ENCODE measurements at places on chromosomes 16 and 17.

GRCh38 chr17:28505986-28506665, at the start of gene FOXN1:
Gene FOXN1 (plus strand): TSS chr17:28506348. CDS start chr17:28523970, 17,622 bp downstream.
- no peak for DNase-seq

DNA sequence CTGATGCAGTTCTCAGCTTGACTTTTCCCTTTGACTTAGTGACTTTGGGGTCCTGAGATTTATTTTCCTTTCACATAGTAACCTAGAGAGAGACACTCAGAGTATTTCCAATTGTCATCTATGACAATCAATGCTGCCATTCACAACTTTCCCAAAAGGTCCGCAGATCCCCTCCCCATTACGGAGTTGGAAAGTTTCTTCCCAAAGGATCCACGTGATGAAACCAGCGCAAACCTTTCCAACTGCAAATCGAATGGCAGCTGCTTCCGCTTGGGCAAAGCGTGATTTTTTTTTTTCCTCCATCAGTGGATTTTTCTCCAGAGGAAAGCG, 538 bp upstream of the FCSK start:
- DNase-seq, result no peak

DNA sequence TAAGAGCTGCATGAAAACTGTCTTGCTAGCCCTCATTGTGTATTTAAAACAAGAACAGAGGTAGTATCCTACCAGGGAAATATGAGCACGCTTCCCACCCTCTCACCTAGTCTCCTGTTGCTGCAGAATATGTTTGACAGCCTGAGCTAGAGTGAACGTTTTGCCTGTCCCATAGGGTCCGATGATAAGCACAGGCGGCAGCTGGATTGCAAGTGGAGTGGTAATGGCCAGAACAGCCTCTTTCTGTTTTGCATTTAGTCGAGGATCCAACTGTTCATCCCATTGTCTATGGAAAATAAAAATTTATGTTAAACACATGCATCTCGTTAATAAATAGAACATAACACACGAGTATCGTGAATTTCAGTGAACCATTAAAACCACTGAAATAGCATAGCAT, 84.2 kb downstream of the HELZ start:
- no peak for DNase-seq

DNA sequence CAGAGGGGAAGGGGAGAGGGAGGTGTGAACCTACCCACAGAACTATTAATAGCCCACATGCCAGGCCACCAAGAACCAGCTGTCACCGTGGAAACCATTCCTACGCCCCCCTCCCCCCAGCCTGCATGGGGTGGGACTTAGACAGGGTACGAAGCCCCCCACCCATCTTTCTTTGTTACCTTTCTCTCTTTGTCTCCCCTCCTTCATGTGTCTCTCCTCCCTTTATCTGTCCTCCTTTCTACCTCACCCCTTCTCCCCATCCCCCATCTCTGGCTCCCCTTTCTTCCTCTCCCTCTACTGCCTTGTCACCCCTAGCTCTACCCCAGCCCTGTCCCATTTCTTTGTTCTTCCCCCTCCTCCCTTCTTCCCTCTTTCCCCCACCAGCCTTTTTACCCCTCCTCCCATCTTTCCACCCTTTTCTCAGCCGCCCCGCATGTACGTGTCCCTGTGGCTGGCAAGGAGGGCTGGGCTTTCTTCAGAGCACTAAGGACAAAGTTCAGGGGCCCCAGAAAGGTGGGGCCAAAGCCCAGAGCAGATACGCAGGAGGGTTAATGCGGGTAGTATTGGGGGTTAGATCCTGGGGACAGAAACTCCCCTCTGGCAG, 8.0 kb downstream of the THRA start:
- no peak for DNase-seq

DNA sequence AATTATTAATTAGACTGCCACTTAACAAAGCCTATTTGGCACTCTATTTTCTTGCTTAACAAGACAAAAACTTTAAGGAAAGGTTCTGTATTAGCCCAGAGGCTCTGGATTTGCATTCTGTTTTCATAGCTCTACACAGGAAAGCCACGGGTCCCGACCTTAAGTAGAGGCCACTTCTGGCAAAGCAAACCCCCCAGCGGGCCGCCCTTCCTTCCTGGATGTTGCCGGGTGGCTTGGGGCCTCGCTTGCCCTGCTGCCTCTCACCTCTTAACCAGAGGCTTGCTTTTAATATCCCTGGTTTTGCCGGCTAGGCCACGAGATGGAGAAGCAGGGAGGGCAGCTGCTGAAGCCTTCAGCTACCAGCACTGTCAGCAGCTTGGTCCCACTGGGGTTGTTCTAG, 4.4 kb downstream of the RTN4RL1 start:
- DNase-seq, result no peak

GRCh38 chr17:16273499-16273898, 56.5 kb downstream of the PIGL start:
- no peak for DNase-seq

GRCh38 chr16:28087675-28088300, 24.3 kb upstream of the GSG1L start:
- DNase-seq, result no peak

- DNase-seq, result peak; percentile 68
Observed at GRCh38 chr17:77140878-77141767, at the start of gene SEC14L1. Gene SEC14L1 (plus strand): TSS chr17:77140969. CDS start chr17:77143597, 2,628 bp downstream.

- DNase-seq, result no peak
Observed at GRCh38 chr16:57633383-57634064, 5.1 kb downstream of the ADGRG1 start.

GRCh38 chr16:7705885-7706284, 373.2 kb downstream of the RBFOX1 start:
- no peak for DNase-seq

- no peak for DNase-seq
Observed at GRCh38 chr16:84369105-84369504, 767 bp downstream of the ATP2C2 start.

DNA sequence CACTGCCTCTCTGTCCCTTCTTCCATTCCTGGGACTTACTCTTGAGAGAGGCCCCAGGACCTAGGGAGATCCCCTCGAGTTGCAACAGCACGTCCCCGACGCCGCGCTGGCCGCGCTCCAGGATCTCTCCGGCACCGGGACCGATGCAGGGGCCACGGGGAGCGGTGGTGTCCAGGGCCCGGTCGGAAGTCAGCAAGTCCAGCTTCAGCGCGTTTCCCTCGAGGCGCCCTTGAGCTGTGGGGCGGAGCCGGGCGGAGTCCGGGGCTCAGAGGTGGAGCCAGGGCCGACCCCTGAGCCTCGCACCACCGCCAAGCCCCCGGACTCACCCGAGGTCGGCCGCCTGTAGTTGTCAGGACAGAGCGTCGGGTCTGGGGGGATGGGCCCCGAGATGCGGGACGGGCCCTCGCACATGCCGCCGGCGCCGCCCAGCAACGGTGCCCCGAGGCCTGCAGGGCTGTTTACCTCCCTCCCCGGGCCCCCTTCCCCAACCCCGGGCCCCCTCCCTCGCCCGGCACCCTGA, 458 bp downstream of the ENKD1 start:
- DNase-seq, result peak; percentile 41

- DNase-seq, result peak; percentile 67
Observed at GRCh38 chr16:813204-813915, 12.8 kb upstream of the GNG13 start.

GRCh38 chr17:81518785-81519283, 6.2 kb upstream of the ACTG1 start:
- peak; percentile 64 for DNase-seq

DNA sequence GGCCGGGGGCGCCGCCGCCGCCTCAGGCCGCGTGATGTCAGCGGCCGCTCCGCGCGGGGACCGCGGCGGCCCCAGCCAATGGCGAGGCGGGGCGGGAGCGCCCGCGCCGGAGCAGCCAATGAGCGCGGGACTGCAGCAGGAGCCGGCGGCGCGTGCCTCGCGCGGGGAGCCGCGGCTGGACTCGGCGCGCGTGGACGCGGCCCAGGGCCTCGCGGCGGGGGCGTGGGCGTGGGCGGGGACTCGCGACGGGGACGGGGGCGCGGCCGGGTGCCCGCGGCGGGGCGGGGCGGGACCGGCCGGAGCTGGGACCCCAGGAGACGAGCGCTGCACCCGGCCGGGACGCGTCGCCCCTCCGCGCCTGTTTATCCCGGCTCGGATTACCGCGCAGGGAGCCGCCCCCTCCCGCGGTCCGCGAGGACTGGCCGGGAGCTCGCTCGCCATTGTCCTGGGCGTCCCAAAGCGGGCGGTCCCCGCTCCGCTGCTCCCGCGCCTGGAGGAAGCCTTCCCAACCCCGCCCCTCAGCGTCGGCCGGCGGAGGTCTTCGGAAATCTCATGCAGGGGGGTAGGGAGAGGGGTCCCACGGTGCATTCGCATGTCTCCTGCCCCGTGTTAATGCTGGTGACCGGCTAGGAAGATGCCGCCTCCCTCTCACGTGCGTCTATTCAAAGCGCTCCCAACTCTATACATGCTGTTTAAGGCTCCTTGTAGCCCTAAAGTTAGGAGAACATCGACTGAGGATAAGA, at the start of gene RNF157:
TSS of gene RNF157 (minus strand) at position 33 of the 743 bp plus-strand sequence. CDS start 253 bp downstream, outside the sequence.
- peak; percentile 75 for DNase-seq

GRCh38 chr17:1872976-1873375, 43.2 kb downstream of the RPA1 start:
- DNase-seq, result no peak

DNA sequence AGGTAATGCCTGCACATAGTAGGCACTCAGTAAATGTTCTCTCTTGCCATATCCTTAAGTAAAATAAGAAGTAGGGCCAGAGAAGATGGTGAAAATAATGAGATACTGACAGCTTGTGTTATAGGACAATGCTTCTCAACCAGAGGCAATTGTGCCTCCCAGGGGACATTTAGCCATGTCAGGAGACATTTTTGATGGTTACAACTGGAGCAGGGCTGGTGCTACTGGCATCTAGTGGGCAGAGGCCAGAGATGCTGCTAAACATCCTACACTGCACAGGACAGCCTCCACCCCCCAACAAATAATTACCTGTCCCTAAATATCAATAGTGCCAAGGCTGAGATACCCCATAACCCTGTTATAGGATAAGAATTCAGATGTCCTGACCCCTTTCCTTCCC, 1.7 kb downstream of the RAD51D start:
- peak; percentile 56 for DNase-seq

DNA sequence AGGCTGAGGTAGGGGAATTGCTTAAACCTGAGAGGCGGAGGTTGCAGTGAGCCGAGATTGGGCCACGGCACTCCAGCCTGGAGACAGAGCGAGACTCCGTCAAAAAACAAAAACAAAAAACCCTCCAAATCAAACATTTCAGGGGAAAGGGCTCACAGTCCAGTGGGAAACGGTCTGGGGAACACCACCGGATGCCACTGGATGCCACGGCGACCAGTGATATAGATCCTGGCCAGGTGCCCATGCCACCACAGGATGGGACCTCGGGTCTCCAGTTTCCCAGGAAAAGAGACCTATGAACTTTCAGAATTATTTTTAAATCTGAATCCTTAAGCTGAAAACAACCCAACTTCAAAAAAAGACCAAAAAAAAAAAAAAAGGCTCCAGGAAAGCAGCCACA, 12.3 kb downstream of the CEP131 start:
- no peak for DNase-seq

DNA sequence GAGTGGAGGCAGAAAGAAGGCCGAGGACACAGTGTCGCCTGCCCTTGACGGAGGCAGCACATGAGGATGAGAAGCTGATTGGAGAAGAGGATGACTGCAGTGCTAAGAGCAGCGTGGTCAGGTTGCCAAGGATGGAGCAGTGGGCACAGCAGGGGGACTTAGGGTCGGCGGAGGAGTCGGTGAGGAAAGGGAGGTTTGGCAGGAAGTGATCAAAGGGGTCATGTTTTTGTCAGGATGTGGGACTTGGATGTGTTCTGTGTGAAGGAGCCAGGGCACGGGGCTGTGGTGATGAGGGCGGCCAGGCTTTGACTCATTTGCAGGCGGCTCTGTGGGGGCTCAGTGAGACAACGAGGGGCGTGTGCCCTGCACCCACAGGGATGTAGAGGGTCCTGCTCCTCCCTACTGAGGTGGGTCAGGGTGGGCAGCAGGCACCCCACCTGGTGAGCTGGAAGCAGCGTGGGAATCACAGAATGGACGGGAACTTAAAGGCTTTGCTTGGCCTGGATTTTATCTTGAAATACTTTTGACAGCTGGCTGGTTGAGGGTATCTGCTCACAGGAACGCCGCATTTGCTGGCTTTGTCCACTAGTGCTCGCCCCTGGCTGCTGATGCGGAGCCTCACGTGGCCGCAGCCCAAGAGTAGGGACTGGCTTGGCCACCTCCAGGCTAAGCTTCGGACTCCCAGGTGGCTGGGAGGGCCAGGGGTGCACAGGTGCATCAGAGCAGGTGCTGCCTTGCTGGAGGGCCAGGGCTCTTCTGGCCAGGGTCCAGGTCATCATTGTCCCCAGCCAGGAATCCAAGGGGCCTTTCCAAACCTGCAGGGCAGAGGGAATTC, 6.0 kb downstream of the MPG start:
- no peak for DNase-seq

DNA sequence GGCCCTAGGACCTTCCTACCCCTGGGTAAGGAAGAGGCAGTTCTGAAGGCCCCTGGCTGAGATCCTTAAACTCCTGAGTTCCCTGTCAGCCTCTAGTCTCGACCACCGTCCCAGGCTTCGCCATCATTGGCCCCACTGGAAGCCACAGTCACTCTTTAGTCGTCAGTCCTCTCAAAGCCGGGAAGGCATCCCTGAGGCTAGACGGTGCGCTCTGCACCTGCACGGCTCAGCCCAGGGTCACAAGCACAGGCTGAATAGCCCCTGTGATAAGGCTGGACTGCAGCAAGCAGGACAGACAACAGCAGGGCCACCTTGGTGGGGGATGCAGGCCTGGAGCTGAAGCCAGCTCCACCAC, 3.3 kb upstream of the HEXIM1 start:
- no peak for DNase-seq

DNA sequence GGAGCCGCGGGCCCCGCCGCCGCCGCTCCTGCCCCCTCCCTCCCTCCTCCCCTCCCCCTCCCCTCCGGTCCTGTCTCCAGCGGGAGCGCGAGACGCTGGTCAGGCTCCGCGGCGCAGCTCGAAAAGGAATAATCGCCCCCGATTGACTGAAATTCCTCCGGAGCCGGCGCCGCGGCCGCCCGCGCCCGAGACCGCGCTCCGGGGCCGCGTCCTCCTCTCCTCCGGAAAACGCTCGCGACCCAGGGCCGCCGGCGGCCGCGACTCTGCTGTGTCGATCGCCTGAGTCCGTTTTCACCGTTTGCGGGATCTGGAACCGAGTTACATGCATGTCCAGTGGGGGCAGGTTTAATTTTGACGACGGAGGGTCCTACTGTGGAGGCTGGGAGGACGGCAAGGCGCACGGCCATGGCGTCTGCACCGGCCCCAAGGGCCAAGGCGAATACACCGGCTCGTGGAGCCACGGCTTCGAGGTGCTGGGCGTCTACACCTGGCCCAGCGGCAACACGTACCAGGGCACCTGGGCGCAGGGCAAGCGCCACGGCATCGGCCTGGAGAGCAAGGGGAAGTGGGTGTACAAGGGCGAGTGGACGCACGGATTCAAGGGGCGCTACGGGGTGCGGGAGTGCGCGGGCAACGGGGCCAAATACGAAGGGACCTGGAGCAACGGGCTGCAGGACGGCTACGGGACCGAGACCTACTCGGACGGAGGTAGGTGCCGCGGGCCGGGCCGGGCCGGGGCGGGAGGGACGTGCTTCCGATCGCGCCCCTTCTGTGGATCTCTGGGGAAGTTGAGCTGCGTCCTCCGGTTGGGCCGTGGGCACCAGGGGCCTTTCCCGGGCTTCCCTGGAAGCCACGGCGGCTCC, 744 bp downstream of the JPH3 start:
- DNase-seq, result peak; percentile 27

Data from astrocyte of the hippocampus (primary cell).